ENCODE measurements at places on chromosomes 16 and 17. TPM values are rescaled to one million over a fixed set of nuclear protein-coding genes. Genes with fewer than 3 reads are reported as not detected.

GRCh38 chr16:69924777-69925191, 26.4 kb upstream of the CLEC18A start:
- no peak overlapping the region for H3K27ac ChIP-seq
- peaks cover 35% of the 10 kb centered on the region for H3K36me3 ChIP-seq
- no peaks in the 10 kb centered on the region for H3K27me3 ChIP-seq
- H3K4me1 ChIP-seq = no peaks in the 10 kb centered on the region

DNA sequence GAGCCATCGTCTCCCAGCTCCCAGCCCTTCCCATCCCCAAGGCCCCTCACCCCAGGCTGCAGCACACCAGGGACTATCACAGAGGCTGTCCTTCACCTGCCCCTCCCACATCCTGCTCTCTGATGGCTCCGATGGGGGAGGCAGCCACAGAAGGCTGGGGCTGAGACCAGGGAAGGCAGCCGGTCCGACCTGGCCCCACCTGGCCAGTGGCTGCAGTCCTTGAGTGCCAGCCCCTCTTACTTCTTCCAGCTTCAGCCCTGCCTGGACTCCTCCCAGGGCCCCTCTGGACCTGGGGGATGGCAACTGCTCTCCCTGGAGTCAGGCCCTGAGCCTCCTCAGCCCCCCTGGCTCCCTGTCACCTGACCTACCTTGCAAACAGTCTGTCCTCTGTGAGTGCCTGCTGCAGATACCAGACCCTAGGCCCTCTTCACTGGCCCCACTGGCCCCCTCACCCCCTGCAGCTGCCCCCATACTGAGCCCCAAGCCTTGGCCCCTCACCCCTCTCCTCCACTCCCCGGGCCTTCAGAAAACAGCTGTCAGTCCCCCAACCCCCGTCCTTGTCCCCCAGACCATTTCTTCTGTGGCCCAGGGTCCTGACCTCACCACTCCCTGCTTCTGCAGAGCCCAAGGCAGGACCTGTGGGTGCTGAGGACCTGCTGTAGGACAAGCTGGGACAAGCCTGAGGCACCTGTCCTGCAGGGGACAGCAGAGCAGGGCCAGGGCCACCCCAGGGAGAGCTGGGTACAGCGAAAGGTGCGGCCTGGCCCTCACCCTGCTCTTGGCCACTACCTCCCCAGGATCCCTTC, 12.6 kb upstream of the SRRM2 start:
- no peaks in the 10 kb centered on the region for H3K27me3 ChIP-seq
- no peaks in the 10 kb centered on the region for H3K36me3 ChIP-seq

DNA sequence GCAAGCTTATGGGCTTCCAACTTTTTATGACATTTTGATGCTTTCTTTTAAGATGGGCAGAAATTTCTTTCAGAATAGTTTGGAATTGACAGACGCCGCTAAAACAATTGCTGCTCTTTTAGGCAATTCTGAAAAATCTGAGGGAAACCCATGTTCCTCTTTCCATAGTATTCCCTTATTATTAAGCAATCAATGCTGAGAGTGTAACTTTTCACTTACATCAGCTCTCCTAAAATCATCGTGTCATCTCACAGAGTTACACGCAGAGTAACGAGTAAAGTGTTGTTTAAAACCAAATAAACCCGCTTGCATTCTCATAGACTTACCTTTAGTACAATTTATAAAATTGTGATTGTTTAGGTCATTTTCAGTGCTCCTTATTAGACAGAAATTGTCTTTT, 150.6 kb downstream of the MAF start:
- H3K27me3 ChIP-seq = no peaks in the 10 kb centered on the region
- peaks cover 3% of the 10 kb centered on the region for H3K4me1 ChIP-seq
- H3K4me3 ChIP-seq = no peak overlapping the region
- H3K27ac ChIP-seq = no peak overlapping the region
- H3K36me3 ChIP-seq = no peaks in the 10 kb centered on the region

- H3K27me3 ChIP-seq = no peaks in the 10 kb centered on the region
- H3K27ac ChIP-seq = no peak overlapping the region
- no peak overlapping the region for H3K4me3 ChIP-seq
Measured at GRCh38 chr17:8598913-8599312, 31.6 kb downstream of the MYH10 start.

DNA sequence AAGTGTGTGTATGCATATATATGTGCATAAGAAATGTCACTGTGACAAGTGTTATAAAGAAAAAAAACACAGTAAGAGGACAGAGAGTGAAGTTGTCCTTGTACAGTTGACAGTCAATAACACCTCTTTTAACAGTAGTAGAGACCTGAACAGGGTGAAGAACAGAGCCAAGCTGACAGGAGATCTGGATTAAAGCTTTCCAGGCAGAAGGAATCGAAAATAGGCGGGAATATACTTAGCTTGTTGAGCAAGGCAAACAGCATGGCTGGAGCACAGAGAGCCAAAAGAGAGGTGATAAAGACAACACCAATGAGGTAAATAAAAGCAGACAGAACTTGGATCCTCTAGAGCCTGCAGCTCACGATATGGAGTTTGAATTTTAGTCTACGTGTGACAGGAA, 64.8 kb downstream of the KANSL1 start:
- peaks cover 54% of the 10 kb centered on the region for H3K4me1 ChIP-seq
- no peak overlapping the region for H3K4me3 ChIP-seq
- no peaks in the 10 kb centered on the region for H3K27me3 ChIP-seq
- peaks cover 10% of the 10 kb centered on the region for H3K36me3 ChIP-seq
- no peak for DNase-seq

GRCh38 chr17:9487406-9487805, 88.2 kb downstream of the STX8 start:
- H3K27ac ChIP-seq = no peak overlapping the region
- H3K27me3 ChIP-seq = no peaks in the 10 kb centered on the region
- no peaks in the 10 kb centered on the region for H3K4me1 ChIP-seq
- H3K36me3 ChIP-seq = peaks cover 26% of the 10 kb centered on the region
- H3K4me3 ChIP-seq = no peak overlapping the region

DNA sequence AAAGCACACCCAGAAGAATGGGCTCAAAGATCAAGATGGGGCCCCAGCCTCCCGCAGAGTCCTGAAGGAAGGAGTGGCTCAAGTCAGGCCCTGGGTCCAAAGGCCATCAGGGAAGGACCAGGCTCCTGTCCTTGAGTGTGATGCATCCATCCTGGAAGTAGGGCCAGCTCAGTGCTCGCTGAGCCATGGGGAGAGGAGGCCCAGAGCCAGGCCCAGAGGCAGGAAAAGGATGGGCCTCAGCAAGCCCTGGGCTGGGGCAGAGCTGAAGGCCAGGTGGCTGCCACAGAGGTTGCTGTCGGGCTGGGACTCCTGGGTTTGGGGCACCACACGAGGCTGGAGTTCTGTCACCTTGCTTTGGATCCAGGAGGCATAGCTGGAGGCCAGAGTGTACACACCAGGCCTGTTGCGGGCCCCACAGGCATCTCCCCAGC, 3.7 kb downstream of the PRSS8 start:
- no peak for DNase-seq
- peaks cover 17% of the 10 kb centered on the region for H3K4me1 ChIP-seq

- H3K4me3 ChIP-seq = no peak overlapping the region
- peaks cover 2% of the 10 kb centered on the region for H3K36me3 ChIP-seq
- H3K4me1 ChIP-seq = peaks cover 54% of the 10 kb centered on the region
- H3K27me3 ChIP-seq = no peaks in the 10 kb centered on the region
- no peak overlapping the region for H3K27ac ChIP-seq
Measured at GRCh38 chr17:17051791-17052461, 9.7 kb downstream of the MPRIP start.

GRCh38 chr17:31588512-31588911, 197.0 kb downstream of the RAB11FIP4 start:
- H3K4me1 ChIP-seq = no peaks in the 10 kb centered on the region
- no peak for DNase-seq
- no peak overlapping the region for H3K4me3 ChIP-seq
- H3K27ac ChIP-seq = no peak overlapping the region

DNA sequence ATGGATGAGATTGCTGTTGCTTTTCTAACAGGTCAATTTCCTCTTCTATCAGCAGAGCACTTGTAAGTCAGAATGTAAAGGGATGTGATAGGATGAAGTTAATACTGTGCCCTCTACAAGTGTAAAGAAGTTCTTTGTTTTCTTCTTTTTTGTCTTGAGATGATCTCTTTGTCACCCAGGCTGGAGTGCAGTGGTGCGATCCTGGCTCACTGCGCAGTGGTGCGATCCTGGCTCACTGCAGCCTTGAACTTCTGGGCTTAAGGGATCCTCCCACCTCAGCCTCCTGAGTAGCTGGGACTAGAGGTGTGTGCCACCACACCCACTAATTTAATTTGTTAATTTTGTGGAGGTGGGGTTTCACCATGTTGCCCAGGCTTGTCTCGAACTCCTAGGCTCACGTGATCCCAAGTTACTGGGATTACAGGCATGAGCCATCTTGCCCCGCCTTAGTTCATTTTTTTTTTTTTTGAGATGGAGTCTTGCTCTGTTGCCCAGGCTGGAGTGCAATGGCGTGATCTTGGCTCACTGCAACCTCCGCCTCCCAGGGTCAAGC, 21.6 kb upstream of the KPNB1 start:
- DNase-seq = no peak
- H3K4me1 ChIP-seq = no peaks in the 10 kb centered on the region
- no peak overlapping the region for H3K4me3 ChIP-seq
- no peak overlapping the region for H3K27ac ChIP-seq
- no peaks in the 10 kb centered on the region for H3K27me3 ChIP-seq

- H3K36me3 ChIP-seq = peaks cover 21% of the 10 kb centered on the region
- DNase-seq = peak; percentile 62
- no peak overlapping the region for H3K4me3 ChIP-seq
- H3K27me3 ChIP-seq = no peaks in the 10 kb centered on the region
- peaks cover 35% of the 10 kb centered on the region for H3K4me1 ChIP-seq
- peak overlapping the region; percentile 22 for H3K27ac ChIP-seq
Measured at GRCh38 chr17:43018008-43018853, 4.0 kb downstream of the VAT1 start.

GRCh38 chr16:54053891-54054820, 232.4 kb downstream of the IRX3 start:
- H3K27me3 ChIP-seq = no peaks in the 10 kb centered on the region
- H3K4me1 ChIP-seq = no peaks in the 10 kb centered on the region
- H3K27ac ChIP-seq = no peak overlapping the region
- H3K36me3 ChIP-seq = no peaks in the 10 kb centered on the region

DNA sequence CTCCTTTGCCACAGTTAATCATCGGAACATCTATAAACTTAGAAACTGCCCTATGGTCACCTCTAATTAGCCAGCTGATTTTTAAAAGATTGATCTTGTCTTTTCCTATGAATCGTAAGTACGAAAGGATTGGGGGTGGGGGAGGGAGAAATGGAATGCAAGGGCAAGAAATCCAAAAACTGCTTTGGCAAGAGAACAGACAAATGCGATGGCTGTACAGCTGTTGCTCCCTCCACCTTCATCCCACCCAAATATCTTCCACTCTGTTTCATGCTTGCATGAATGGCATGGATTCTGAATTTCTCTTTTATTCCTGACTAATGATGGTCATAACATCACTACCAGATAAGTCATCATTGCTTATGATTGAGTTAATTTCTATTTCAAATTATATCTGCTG, 165.7 kb downstream of the STX8 start:
- no peaks in the 10 kb centered on the region for H3K27me3 ChIP-seq
- no peaks in the 10 kb centered on the region for H3K36me3 ChIP-seq
- H3K4me1 ChIP-seq = no peaks in the 10 kb centered on the region
- no peak for DNase-seq

- DNase-seq = no peak
- H3K4me3 ChIP-seq = no peak overlapping the region
- no peaks in the 10 kb centered on the region for H3K36me3 ChIP-seq
- no peak overlapping the region for H3K27ac ChIP-seq
- no peaks in the 10 kb centered on the region for H3K4me1 ChIP-seq
Measured at GRCh38 chr17:6084311-6085161, 14.4 kb downstream of the WSCD1 start.

DNA sequence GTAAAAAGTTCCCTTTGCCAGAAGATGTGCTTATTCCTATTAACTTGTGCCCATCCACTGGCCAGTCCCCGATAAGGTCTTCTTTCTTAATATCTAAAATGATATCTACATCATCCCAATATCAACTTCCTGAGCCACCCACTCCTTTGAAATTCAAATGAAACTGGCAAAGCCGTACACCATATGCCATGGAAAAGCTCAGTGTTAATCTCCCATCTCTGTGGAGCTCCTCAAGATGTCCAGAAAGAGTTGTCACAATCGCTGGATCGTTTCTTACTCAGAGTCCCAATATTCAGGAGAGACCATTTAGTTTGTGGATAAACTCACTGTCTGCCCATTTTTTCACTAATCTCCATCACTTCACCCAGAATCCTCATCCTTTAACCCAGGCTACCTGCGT, 420.7 kb downstream of the NPIPA8 start:
- H3K27me3 ChIP-seq = no peaks in the 10 kb centered on the region
- H3K4me3 ChIP-seq = no peak overlapping the region
- no peak for DNase-seq
- H3K4me1 ChIP-seq = no peaks in the 10 kb centered on the region
- H3K27ac ChIP-seq = no peak overlapping the region

Gene MPV17L
- total RNA-seq = not detected

Gene HCRT
- total RNA-seq = not detected

Gene MRM1
- 0.81 TPM for total RNA-seq

Gene GAS2L2
- 0.19 TPM for total RNA-seq

Gene TBX6
- 0.47 TPM for total RNA-seq

Gene IGF2BP1
- not detected for total RNA-seq

Gene RRN3
- total RNA-seq = 42.9 TPM

Gene DNASE1L2
- total RNA-seq = 0.36 TPM

Gene KRTAP4-16
- not detected for total RNA-seq

Gene CLEC19A
- total RNA-seq = not detected
